Iris pigment epithelial cell (primary cell): ENCODE measurements at places on chromosomes 6 and 20.

DNA sequence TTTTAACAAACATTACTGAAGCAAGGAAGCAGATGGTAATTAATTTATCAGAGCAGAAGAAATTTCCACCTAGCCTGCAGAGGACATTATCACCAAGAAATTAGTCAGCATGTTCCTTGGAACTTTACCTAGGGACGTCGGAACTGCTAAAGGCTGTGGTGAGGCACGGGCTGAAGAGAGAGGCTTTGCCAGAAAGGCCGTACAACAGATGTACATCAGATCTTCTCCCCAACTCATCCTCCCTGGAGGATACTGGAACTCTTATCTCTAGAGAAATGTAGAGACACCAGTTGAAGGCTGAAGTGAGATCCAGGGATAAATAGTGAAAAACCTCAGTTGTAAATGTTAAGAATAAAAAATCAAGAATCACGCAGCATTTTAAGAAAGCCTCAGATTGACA is 257.1 kb downstream of the SAMD5 start:
- DNase-seq: no peak

- DNase-seq: peak; percentile 56
Measured at GRCh38 chr6:54193560-54193959, 82.3 kb downstream of the MLIP start.

DNA sequence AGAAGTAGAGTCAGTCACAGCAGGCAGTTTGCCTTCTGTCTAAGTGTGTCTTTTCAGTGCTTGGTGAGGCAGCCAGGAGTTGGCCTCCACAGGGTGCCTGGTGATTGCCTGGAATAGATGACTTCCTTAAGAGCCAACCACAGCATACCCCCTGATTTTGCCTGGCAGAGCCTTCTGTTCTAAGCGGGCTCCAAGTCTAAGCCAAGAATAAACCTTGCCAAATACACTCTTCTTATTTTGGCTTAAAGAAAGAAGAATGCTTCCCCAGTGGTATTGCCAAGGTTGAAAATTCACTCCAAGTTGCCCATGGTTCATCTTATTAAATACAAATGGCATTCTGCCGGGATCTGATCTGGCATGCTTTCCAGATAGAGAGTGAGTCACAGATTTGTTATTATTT is 1424.8 kb upstream of the EYS start:
- DNase-seq: peak; percentile 1

DNA sequence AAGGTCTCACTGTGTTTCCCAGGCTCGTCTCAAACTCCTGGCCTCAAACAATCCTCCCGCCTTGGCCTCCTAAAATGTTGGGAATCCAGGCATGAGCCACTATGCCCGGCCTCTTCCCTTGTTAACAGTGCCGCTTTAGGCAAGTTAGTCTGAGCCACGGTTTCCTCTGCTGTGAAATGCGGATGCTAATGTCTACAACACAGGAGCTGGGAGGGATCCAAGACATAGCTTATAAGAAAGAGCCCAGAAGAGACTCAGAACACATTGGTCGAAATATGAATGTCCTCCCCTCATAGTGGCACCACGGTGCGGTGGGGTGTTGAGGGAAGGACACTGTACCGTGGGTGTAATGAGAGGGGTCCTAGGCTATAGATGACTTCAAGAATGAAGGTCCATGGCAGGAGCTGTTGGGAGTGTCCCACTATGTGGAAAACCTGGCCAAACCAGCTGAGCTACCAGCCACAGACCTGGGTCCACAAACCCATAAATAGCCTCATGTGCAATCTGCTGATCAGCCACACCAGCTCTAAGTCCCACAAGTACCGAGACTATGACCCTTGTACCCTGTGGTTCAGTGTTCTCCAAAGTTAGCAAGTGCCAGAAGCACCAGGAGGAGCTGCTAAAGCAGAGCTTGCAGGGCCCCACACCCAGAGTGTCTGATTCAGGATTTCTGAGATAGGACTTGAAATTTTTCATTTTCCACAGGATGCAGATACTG is 57.8 kb upstream of the ZFAND3 start:
- no peak for DNase-seq

DNA sequence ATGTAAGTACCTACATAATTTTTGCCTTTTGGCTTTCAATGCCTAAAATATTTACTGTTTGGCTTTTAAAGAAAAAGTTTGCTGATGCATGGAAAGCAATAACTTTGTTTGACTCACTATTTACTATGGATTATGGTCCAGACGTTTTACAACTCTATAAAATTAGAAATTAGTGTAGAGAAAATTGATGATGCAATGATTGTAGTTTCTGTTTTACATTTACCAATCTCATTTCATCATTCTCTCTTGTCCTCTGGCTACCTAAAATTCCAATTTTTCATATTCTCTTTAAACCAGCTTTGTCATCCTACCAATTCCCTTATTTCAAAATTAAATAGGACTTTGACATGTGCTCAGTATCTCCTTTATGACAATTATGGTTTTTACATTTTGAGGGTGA is 131.0 kb downstream of the IMPG1 start:
- DNase-seq: no peak

GRCh38 chr6:91506509-91506908 is 919.6 kb upstream of the MAP3K7 start:
- no peak for DNase-seq

DNA sequence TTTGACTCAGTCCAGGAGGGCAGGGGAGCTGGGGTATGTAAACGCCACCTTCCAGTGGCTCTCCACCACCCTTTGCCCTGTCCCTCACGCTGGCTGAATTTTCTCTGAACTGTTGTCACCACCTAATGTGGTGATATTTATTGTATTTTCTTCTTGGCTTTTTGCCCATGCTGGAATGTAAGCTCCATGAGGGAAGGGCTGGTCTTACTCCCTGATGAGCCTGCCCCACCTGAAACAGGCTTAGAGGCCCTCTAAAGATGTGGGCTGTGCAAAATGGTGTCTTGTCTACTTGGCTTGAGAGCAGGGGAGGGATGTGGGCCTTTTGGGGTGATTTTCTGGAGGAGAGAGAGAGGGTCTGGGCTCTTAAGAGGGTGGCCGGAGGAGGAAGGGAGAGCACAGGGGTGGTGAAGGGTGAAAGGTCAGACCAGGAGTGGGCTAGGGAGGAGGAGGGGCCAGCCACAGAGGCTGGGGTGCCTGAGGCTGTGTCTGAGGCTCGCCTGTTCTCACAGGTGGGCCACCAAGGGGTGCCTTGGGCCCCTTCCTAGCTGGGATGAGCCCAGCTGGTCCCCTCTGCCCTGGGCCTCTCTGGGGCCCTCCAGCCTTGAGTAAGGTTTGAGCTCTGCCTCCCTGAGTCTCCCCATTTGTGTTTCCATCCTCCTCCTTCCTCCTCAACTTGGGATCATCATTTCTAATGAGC is 37.3 kb downstream of the SPDEF start:
- no peak for DNase-seq

GRCh38 chr6:155235087-155235486 is 28.7 kb upstream of the CLDN20 start:
- DNase-seq: peak; percentile 7

DNA sequence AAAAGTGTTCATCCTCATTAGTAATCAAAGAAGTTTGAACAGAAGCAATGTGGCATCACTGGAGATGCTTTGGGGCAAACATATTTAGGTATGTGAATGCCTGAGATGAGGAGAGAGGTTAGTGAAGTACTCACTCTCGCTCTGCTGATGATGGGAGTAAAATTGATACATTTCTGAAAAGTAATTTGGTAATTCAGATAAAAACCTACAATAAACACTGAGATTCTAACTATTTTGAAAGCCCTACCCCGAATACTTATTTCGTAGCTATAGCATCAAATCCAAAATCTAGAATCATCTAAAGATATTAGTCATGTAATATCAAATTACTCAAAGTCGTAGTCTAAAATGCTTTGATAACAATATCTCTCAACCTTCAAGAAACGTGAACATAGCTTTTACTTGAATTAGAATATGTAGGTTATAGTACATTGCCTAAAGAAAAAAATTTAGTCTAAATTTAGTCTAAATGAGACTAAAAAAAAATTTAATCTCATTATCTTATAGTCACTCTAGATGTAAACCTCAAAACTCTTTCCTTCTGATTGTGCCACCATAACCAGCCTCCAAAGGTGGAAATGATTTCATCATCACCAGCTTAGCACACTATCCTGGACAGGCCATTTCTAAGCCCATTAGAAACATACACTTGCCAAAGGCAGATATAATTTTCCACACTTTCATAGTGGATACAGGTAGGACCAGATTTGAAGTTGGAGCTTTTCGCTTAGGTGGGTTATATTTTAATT is 232.5 kb upstream of the TAB2 start:
- no peak for DNase-seq

DNA sequence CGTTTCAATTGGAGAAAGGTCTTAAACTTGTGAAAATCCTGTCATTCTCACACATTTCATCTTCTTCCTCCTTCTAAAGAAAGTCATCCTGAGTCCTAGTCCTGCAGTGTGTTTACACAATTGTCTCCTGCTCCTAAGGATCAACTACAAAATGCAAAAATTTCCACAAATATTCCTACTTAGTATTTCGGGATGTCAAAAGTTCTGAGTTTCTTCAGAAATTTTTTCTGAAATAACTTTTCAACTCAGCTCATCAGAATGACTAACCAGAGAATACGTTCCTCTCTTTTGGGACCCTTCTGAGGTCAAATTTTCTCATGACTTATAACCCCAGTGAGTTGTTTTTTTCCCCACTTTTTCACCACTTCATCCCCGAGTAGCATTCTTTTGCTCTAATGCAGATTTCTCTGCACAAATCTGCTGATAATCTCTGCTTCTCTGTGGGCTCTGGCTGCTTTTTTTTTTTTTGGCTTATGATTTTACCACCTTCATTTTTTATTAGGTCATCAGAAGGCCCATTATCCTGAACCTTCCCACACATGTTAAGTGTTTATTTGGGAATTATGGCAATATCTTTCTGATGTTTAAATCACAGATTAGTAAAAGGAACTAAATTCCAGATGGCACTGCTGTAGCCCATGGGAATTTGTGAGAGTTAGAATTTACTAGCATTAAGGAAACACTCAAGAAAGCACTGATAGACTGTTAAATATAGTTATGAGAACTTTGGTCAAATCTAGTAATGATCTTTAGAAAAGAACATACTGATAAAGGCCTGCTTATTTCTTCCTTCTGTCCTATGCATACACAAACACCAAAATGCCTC is 41.4 kb downstream of the MAP3K5 start:
- DNase-seq: no peak

- no peak for DNase-seq
Measured at GRCh38 chr6:141309295-141309694, 823.4 kb upstream of the GJE1 start.

DNA sequence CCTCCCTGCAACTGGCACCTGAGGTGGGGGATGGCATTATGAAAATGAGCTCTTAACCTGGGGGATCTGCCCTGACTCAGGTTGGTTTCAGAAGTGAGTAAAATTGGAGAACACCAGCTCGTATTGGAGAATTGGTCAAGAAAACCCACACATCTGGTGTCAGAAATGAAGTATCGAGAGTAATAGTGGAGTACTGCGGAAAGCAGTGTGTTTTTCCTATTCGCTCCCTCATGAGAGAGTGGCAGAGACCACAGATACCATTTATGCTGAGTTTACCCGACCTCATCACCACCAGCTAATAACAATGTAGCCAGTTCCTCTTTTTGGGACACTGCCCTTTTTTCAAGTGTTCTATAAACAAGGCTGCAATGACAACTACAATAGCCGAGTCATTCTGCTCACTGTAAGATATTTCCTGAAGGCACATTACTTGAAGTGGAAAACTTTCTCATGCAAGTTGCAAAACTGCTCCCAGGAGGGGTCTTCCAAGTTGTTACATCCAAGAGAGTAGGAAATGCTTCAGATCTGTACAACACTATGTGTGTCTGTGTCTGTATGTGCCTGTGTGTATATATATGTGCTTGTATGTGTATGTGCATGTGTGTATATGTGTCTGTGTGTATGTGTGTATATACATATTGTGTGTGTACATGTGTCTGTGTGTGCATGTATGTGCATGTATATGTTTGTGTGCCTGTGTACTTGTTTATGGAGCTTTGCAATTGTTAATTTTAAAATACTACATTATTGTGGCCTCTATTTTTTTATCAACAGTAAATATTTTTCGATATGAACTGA is 106.0 kb upstream of the CST7 start:
- no peak for DNase-seq

DNA sequence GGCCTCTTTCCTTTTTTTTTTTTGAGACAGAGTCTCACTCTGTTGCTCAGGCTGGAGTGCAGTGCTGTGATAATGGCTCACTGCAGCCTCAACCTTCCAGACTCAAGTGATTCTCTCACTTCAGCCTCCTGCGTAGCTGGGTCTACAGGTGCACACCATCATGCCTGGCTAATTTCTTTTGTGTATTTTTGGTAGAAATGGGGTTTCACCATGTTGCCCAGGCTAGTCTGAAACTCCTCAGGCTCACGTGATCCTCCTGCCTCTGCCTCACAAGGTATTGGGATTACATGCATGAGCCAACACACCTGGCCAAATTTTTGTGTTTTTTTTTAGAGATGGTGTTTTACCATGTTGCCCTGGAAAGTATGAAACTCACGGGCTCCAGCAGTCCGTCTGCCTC is 29.3 kb downstream of the SRC start:
- no peak for DNase-seq

DNA sequence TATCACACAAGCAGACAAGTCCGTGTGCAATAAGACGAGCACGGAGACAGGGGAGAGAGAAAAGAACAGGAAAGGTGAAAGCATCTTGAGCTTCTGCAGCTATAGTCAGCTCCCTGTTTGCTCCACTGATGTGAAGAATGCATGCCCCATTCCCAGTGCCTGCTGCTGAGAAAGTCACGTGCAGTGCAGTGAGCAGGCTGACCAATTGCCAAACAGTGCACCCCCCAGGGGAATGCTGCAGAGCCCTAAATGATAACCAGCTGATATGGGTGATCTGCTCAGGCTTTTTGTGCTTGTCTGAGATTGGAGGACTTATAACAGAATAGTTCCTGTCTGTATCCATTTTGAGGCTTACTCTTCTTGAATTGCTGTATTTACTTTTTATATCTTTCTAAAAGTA is 121.5 kb downstream of the PACRG start:
- no peak for DNase-seq

DNA sequence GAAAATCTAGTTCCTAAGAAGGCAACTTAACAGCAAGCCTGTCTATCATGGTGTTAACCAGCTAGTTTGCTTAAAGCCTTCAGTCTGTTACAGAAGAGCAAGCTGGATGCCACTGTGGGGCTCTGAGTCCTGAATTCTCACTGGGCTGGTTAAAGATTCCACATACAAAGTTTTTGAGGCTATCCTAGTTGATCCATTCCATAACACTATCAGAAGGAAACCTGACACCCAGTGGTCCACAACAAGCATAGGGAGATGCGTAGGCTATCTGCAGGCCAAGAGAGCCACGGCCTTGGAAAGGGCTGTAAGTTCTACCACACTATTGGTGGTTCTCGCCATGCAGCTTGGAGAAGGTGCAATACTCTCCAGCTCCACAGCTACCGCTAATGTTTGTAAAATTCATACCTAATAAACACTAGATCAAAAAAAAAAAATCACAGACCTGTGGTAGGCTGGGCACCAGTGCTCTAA is 420 bp upstream of the MCCD1 start:
- DNase-seq: no peak

- no peak for DNase-seq
Measured at GRCh38 chr6:168099201-168100010, 20.4 kb upstream of the FRMD1 start.
